ENCODE measurements at places on chromosomes 11 and 22.

DNA sequence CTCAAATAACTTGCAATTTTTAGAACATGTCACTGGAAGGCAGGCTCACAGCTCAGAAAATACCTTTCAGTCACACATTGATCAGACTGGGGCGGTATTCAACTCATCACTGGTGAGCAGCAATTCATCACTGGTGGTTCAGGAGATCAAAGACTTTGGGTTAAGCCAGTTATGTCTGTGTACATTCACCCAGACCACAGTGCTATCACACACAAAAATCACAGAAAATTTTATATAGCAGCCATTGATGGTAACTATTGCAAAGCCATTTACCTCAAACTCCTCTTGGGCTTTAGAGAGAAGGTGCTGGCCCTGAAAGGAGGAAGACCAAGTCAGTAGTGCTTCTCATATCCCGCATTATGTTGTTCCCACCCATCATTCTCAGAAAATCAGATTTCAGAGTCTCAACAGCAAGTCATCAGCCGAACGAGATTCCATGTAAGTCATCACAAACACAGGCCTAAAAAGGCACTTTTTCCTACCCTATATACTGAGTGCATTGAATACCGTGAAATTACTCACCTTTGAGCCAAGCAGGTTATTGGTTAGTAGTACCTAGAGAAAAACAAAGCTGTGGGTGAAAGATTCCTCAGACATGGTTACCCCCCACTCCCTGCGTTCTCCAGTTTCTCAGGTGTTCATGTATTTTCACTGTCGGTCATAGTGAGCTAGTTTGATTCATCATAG, 14.0 kb upstream of the WDR74 start:
- DNase-seq: peak; percentile 9

DNA sequence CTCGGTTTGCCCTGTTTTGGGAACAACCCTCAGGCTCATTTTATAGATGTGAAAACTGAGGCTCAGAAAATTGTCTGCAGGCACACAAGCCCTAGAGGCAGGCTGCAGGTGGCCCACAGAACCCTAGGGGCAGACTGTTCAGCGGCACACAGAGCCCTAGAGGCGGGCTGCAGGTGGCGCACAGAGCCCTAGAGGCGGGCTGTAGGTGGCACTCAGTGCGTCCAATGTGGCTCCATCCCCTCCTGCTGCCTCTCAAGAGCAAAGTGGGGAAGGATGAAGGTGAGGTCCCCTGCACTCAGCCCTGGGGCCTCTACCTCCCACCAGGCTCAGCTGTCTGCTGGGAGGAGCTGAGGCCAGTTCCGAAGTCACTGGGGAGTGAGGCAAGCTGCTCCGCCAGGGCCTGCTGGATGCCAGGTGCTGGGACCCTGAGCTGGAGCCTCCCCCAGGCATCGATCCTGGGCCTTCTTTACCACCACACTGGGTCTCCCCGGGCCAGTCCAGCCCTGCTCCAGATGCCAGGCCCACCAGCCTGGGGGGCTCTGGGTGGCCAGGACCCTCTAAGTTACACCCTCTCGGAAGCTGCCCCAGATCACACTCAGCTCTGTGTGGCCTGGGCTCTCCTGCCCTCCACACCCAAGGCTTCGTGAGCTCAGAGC, 2.3 kb downstream of the ACY3 start:
- DNase-seq: peak; percentile 97

GRCh38 chr22:19756288-19757128, 4.1 kb upstream of the TBX1 start:
- peak; percentile 60 for DNase-seq

DNA sequence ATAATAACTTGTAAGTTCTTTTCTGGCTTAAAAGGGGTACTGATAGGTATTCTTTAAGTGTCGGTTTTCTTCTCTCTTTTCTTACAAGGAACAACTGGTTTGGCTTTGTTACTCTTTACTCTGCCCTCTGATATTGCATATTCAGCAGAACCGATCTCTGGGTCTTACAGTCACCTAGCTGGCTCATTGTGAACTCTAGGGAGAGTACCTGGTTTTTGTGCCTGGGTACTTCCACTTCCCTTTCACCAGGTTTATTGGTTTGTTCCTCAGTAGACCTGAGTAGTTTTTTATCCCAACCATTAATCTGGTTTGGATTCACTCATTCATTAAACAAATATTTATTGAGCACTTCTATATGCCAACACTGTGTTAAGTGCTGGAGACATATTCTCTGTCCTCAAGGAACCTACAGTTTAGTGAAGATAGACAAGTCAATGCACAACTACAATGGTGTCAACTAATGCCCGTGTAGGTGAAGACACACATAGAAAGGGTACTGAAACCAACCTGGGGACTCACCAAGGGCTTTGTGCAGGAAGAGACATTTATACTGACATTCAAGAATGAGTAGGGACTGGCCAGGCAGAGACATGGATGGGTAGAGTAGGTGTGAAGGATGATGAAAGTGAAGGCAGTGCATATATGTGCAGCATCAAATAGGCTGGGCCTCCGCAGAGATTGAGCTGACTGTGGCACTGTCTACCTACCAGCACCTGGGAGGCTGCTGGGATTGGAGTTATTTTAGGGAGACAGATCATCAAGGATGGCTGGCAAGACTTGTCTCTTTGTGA, 348.8 kb upstream of the C11orf87 start:
- DNase-seq: no peak

DNA sequence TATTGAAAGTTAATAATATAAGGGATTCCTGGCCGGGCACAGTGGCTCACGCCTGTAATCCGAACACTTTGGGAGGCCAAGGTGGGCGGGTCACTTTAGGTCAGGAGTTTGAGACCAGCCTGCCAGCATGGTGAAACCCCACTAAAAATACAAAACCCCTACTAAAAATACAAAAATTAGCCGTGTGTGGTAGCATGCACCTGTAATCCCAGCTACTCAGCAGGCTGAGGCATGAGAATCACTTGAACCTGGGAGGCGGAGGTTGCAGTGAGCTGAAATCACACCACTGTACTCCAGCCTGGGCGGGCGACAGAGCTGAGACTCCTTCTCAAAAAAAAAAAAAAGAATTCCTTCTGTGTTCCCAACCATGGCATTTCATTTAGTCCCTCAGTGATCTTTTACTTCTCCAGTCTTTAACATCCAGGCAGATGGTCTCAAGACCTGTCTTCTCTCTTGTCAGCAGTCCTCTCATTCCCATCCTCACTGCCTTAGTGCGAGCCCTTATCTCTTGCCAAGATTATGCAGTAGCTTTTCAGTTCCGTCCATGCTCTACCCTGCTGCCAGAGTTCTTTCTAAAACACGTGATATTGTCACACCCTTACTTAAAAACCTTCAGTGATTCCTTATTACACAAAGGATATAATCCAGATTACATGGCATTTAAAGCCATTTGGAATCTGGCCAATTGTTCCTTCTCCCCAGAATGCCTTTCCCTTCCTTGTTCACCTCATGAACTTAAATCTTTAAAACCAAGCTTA, 17.9 kb downstream of the RTN3 start:
- DNase-seq: no peak

DNA sequence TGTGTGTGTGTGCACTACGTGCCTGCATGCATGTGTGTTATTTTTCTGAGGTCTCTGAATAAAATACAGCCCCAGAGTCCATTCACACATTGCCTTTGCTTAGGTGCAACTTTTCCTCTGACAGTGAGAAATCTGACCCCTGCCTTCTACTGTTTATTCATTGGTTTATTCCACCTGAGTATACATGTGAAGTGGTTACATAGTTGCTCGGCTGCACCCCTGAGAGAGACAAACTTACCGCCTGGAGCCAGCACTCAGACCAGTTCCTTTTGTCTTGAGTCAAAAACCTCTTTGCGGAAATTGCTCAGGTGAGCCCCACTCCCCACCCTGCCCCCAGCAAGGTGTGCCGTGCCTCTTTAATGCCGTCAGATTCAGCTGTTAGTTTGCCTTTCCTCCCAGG, 363.6 kb downstream of the BRD1 start:
- DNase-seq: no peak

DNA sequence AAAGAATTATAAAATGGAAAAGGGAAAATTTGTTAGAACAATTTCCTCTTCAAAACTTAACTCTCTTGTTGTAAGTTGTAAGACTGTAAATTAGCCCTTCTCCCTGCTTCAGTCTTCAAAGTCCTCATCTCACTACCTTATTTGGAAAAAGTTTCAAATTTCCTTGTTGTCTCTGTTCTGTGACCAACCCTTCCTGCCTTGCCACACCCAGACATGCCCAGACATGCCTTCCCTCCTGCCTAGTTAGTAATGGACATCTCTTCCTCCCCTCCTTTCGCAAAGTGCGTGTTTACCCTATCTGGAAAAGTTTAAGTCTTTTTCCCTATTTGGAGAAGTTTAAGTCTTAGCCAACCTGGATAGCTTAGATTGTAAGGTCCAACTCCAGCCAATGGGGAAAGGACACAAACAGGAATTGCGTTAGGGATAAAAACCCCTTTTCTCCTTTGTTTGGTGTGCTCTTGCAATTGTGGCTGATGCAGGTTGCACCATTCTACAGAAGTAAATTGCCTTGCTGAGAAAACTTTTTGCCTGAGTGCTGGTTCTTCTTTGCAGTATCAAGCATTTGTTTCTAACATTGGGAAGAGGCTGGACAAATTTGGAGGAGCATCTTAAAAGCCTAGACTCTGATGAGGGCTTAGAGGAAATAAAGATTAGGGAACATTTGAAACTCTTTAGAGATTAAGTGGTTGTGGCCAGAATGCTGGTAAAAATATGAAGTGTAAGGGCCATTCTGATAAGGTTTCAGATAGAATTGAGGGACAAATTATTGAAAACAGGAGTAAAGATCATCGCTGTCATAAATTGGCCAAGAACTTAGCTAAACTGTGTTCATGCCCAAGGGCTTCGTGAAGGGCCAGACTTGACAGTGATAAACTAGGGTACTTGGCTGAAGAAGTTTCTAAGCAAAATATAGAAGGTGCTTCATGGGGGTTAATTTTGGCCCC, 15.4 kb downstream of the OR52K2 start:
- no peak for DNase-seq

- no peak for DNase-seq
These were observed 18.1 kb downstream of the PACSIN2 start for GRCh38 chr22:42996646-42997365.

DNA sequence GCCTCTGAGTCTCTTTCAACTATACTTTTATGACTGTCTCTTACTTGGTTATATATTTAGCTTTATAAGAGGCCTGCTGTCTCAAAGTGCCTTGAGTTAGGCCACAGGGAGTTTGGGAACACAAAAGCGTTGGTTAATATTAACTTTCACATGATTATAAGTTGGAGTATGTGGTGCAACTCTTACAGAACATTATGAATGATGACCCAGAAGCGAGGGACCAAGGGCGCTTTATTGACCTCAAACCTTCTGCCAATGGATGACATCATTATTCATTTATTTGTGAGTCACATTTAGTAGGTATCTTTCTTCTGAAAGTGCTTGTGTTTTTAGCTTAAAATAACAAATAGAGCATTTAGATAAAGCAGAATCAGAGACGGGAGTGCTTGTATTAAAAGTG, 298.0 kb upstream of the ZC3H12C start:
- no peak for DNase-seq

DNA sequence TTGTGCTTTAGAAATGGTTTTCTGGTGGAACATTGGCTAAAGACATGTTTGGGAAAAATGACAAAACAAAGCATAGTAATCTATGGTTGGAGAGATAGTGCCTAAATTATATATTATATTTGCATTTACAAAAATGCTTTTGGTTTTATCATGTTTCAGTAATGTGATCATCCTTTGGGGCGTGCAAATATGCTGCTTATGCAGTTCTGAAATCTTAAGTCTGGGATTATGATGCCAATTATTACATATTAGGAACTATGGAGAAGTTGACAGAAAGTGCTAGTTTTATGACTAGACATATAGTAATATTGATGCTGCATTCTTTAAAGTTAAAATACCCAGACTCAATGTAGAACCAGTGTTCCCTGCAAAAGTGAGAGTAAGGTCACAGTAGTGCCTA, 655.0 kb downstream of the METTL15 start:
- no peak for DNase-seq

DNA sequence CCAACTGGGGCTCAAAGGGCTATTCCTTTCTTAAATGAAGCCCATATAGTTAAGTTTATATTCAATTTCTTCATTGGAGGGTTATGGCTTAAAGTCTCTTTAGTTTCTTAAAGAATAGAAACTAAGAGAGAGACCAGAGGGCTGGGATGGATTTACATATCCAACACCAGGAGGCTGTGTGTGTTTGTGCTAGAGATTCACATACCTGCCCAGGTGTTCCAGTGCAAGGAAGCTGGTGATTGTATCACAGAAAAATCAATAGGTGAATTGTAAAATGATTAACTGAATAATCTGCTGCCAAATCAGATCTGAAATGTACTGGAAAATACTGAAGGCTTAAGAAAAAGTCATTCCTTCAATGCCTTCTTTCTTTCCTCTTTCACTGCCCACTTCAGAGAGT, 148.2 kb upstream of the BDNF start:
- DNase-seq: no peak

DNA sequence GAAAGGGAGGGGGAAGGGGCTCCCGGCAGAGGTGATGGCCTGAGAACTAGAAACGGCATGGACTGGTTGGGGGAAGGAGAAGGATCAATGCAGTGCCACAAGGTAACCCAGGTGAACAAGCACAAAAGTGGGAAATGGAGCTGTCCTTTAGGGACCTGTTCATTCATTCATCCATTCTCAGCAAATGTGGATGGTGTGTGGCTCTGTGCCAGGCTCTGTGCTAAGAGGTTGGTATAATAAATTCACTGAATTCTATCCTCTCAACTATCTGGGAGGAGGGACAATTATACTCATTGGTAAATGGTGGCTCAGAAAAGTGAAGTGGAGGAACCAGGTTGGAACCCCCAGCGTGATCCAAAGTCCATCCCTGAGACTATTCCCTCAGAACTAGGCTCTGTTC, 18.6 kb upstream of the ARAP1 start:
- no peak for DNase-seq

GRCh38 chr22:19823902-19824211, 30.8 kb downstream of the GNB1L start:
- no peak for DNase-seq

DNA sequence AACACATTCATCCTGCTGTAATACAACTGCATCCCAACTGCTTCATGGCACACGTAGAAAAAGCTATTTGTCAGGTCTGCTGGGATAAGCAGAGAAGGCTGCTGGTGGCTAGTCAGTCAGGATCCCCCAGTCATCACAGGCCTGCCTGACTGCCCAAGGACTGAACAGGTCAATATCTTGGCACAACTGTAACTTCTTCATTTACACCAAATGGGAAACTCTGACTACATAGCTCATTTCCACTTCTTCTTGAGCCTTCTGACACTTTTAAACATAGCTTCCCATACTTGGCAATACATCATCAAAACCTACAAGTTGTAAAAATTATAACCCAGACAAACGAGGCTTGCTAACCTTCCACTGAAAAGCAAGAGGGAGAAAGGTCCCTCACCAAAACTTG, 2.8 kb downstream of the TMEM9B start:
- DNase-seq: no peak

- DNase-seq: no peak
These were observed 270.3 kb upstream of the RAG2 start for GRCh38 chr11:36868380-36868779.

- no peak for DNase-seq
These were observed 10.9 kb downstream of the SRPRA start for GRCh38 chr11:126257764-126258163.

Data from RPMI8226 (cell line).